Natural killer cell (primary cell): ENCODE measurements at places on chromosomes 4 and X. TPM values are rescaled to one million over a fixed set of nuclear protein-coding genes. Genes with fewer than 3 reads are reported as not detected.

GRCh38 chrX:111100191-111100590 lies 4.2 kb downstream of the PAK3 start:
- H3K27me3 ChIP-seq = peaks cover 4% of the 10 kb centered on the region
- no peak overlapping the region for H3K4me3 ChIP-seq
- DNase-seq = peak; percentile 69
- no peaks in the 10 kb centered on the region for H3K36me3 ChIP-seq
- H3K4me1 ChIP-seq = peaks cover 19% of the 10 kb centered on the region

DNA sequence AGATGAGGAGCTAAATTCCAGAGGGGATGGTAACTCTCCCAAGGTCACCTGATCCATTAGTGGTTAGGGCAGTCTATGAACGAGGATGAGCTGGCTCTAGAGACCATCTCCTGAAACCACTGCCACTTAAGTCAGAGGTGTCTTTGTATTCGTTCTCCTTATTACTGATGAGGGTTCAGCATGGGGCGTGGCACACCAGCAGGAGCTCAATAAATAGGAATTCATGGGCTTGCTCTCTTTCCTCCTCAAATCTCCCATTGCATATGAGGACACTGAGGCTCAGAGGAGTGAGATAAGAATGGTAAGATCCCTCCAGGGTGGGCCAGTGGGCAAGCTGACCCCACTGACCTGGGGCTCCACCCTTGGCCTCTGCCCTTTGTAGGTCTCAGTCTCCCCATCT lies 1.7 kb upstream of the GATA1 start:
- H3K4me1 ChIP-seq = peaks cover 4% of the 10 kb centered on the region
- no peak overlapping the region for H3K4me3 ChIP-seq
- no peak for DNase-seq
- H3K36me3 ChIP-seq = no peaks in the 10 kb centered on the region
- no peaks in the 10 kb centered on the region for H3K27me3 ChIP-seq

- H3K36me3 ChIP-seq = no peaks in the 10 kb centered on the region
- H3K27me3 ChIP-seq = peaks cover 6% of the 10 kb centered on the region
- no peak overlapping the region for H3K4me3 ChIP-seq
Observed at GRCh38 chrX:623599-624315, 6.8 kb upstream of the SHOX start.

The MTTP gene
- not detected for total RNA-seq

The ASB12 gene
- total RNA-seq = 0.58 TPM

The POLR2B gene
- total RNA-seq = 110 TPM
